Karpas-422 (cell line): ENCODE measurements at places on chromosomes 1 and 21.
A peak's percentile ranks its signal among the peaks of the same experiment; 100 is the strongest.

- peaks cover 26% of the 10 kb centered on the region for H3K36me3 ChIP-seq
- no peak overlapping the region for H3K4me3 ChIP-seq
- peak overlapping the region; percentile 16 for H3K27ac ChIP-seq
These were observed 105.0 kb downstream of the KIAA0319L start for GRCh38 chr1:35452106-35452774.

DNA sequence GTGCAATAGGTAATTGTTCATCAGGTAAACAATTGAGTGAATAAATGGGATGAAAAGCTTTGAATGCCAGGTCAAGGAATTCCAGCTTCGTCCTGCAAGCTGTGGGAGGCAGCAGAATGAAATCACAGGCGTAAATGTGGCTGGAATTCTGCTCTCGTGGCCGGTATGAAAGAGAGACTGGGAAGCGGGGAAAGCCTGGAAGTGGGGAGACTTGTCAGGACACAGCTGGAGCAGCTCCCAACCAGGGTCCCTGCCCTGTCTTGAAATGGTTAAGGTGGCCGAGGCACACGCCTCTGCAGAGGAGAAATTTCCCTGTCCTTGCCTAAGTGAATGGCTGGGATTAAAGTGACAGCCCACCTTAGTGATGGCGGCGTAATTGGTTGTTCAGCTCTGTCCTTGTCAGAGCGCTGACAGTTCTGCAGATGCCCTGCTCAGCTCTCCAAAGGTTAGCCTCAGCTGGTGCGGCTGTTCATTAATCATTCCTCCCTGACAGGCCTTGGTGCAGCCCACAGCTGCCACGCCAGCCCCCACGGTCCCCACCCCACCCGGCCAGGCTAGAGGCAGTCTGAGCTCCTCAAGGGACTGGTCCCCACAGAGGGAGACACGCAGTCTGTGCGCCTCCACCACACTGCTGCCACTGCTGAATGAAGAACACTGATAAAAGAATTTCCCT, 398.3 kb upstream of the POU3F1 start:
- no peaks in the 10 kb centered on the region for H3K27me3 ChIP-seq
- no peak overlapping the region for H3K27ac ChIP-seq
- no peak for DNase-seq
- H3K4me1 ChIP-seq: no peaks in the 10 kb centered on the region
- no peak overlapping the region for H3K4me3 ChIP-seq

DNA sequence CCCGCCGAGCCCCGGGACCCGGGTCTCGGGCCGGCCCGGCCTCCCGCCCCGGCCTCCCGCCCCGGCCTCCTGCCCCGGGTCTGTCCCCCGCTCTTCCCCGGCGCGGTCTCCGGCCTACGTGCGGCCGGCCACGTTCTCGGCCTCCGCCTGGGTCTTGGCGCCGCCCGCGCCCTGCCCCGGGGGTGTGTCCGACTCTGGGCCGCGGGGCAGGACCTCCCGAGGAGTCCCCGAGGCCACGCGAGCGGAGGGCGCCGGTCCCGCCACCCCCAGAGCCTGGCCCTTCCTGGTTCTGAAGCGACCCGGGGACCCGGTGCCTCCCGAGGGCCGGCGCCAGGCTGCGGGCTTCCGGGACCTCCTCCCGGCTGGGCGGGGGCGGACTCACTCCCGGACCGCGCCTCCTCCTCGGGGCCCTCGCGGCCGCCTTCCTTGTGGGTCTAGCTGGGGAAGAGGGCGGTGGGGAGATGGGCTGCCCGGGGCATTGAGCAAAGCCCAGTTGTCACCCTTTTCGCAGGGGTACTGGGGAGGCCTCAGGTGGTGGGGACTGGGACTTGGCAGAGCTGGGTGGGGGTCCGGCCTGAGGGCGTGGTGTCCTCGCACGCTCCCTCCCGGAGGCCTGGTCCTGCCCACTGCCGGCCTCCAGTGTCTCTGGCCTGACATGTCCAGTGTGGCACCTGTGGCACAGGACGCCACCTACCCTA, 558 bp downstream of the PFKL start:
- peaks cover 3% of the 10 kb centered on the region; the same call in 1 of the 2 replicates for H3K27me3 ChIP-seq
- H3K36me3 ChIP-seq: no peaks in the 10 kb centered on the region; the same call in 1 of the 2 replicates
- peak; percentile 81 for DNase-seq
- H3K4me1 ChIP-seq: peaks cover 30% of the 10 kb centered on the region
- peak overlapping the region; percentile 92 for H3K4me3 ChIP-seq

GRCh38 chr1:151277249-151277648, 4.8 kb upstream of the ZNF687 start:
- H3K27ac ChIP-seq: peak overlapping the region; percentile 70
- no peaks in the 10 kb centered on the region for H3K27me3 ChIP-seq
- peak overlapping the region; percentile 10; the same call in 1 of the 2 replicates for H3K4me3 ChIP-seq
- DNase-seq: peak; percentile 71
- H3K36me3 ChIP-seq: no peaks in the 10 kb centered on the region
- H3K4me1 ChIP-seq: peaks cover 18% of the 10 kb centered on the region

- H3K36me3 ChIP-seq: no peaks in the 10 kb centered on the region
- H3K27ac ChIP-seq: no peak overlapping the region
- no peaks in the 10 kb centered on the region for H3K27me3 ChIP-seq
- H3K4me3 ChIP-seq: no peak overlapping the region
- no peak for DNase-seq
These were observed 112.9 kb downstream of the FCRL5 start for GRCh38 chr1:157439302-157439954.

DNA sequence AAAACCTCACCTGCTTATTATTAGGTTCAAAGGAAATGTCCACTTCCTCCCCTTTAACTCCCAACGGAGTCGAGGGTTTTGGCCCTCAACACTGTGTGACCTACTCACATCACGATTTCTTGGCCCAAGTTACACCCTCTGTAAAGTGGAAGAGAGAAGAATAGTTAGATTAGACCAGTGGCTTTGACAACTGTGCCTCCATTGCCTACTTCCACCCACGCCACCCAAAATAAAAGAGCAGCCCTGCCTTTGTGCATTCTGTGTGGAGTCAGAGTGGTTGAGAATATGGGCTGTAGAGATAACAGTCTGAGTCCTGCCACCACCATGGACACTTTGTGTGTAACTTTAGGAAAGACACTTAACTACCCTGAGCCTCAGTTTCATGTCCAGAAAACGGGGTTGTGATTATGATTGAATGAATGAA, 4.1 kb upstream of the HDGF start:
- peaks cover 19% of the 10 kb centered on the region for H3K4me1 ChIP-seq
- H3K4me3 ChIP-seq: no peak overlapping the region
- no peaks in the 10 kb centered on the region for H3K36me3 ChIP-seq
- H3K27ac ChIP-seq: no peak overlapping the region
- no peak for DNase-seq
- no peaks in the 10 kb centered on the region for H3K27me3 ChIP-seq

GRCh38 chr1:15080328-15081007, 73.1 kb upstream of the TMEM51 start:
- no peak overlapping the region for H3K4me3 ChIP-seq
- DNase-seq: no peak
- no peaks in the 10 kb centered on the region for H3K27me3 ChIP-seq
- H3K27ac ChIP-seq: no peak overlapping the region

- no peaks in the 10 kb centered on the region for H3K4me1 ChIP-seq
- no peak overlapping the region for H3K27ac ChIP-seq
- no peak overlapping the region for H3K4me3 ChIP-seq
These were observed 37.0 kb upstream of the LRRC3 start for GRCh38 chr21:44418108-44418875.

DNA sequence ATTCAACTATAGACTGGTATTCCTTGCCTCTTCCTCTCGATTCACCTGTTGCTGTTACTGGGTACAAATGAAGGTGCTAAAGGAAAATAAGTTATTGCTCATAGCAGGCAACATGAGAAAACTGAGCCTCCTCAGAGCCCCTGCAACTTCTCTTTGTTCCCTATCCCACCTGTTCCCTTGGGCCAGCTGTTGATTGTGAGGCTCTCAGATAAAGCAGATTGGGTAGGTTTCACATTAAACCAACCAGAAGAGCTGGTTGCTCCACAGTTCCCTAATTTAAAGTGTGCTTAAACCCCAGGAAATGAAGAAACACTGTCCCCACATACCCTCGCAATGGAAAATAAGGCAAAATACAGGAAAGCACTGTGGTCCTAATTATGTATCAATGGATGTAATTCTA, 4.8 kb downstream of the DEDD start:
- H3K4me1 ChIP-seq: peaks cover 24% of the 10 kb centered on the region
- H3K27me3 ChIP-seq: no peaks in the 10 kb centered on the region
- H3K27ac ChIP-seq: no peak overlapping the region
- H3K4me3 ChIP-seq: no peak overlapping the region
- no peak for DNase-seq

DNA sequence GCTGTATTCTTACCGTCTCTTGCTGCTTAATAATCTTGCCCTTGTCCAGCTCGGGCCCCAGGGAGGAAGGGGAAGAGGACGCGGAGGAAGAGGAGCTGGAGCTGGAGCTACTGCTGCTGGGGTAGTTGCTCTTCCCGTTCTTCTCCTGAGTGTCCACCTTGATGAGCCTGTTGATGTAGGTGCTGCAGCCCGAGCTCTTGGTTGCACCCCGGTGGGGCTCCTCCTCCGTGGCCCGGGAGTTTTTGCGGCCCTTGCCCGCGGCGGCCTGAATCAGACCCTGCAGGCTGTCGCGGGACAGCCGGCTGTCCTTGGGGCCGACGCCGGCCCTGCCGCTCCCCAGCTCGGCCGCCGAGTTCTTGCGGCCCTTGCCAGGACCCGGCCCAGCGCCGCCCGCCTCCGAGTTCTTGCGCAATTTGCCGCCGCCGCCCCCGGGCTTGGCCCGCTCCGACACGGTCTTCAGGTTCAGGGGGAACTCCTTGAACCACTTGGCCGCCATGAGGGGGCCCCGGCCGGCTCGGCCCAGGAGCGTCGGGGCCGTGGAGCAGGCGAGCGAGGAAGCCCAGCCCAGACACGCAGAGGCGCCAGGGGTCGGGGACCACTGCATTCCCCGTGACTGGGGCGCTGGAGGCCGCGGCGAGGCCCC, 475 bp upstream of the TDRD10 start:
- DNase-seq: no peak
- H3K36me3 ChIP-seq: no peaks in the 10 kb centered on the region
- no peaks in the 10 kb centered on the region; the same call in 1 of the 2 replicates for H3K27me3 ChIP-seq
- no peak overlapping the region for H3K4me3 ChIP-seq

GRCh38 chr1:84078108-84078841, 65.8 kb upstream of the PRKACB start:
- no peaks in the 10 kb centered on the region for H3K36me3 ChIP-seq
- DNase-seq: peak; percentile 50
- H3K4me1 ChIP-seq: peaks cover 16% of the 10 kb centered on the region
- H3K27me3 ChIP-seq: no peaks in the 10 kb centered on the region
- H3K27ac ChIP-seq: no peak overlapping the region
- peak overlapping the region; percentile 86 for H3K4me3 ChIP-seq

DNA sequence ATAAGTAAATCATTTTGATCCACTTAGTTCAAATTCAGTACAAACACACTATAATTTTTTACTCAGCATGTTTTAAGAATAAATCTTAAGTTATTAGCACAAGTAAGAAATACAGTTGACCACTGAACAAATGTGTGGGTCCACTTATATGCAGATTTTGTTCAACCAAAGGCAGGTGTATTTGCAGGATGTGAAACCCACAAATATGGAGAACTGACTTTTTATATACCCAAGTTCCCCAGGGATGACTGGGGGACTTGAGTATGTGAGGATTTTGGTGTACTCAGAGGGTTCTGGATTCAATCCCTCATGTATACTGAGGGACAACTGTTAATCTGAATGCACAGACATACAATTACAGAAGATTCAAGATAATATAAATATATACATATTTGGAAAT, 25.7 kb upstream of the ERICH3 start:
- H3K4me3 ChIP-seq: no peak overlapping the region
- peaks cover 10% of the 10 kb centered on the region; the same call in 1 of the 2 replicates for H3K36me3 ChIP-seq
- DNase-seq: no peak
- H3K4me1 ChIP-seq: peaks cover 10% of the 10 kb centered on the region
- no peak overlapping the region for H3K27ac ChIP-seq
- H3K27me3 ChIP-seq: no peaks in the 10 kb centered on the region

DNA sequence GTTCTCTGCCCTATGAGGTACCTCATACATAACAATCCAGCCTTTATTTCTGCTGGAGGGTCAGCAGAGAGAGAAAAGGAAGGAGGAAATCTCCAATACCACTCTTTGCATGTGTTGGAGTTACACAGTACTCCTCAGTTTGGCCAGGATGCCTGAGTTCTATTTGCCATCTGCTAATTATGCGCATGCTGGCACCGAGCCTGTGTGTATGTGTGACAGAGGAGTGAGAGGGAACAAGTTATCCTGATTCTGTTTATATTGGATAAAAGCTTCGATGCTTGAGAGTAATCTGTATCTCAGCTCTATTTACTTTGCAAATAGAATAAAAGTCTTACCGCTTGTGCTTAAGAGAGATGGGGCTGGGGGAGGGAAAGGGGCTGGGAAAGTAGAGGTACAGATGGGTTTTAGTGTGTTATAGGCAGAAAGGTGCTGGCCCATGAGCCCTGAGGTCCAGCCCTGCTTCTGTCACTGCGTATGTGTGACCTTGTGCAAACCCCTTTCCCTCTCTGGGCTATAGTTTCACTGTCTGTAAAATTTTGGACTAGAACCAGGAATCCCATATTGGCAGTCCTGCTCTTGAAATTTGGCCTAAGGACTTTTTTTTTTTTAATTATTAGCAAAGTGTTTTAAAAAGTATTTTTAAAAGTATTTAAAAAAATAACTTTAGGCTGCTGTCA, 54.5 kb upstream of the PLXNA2 start:
- no peaks in the 10 kb centered on the region for H3K27me3 ChIP-seq
- H3K4me1 ChIP-seq: no peaks in the 10 kb centered on the region
- no peaks in the 10 kb centered on the region for H3K36me3 ChIP-seq
- no peak for DNase-seq

DNA sequence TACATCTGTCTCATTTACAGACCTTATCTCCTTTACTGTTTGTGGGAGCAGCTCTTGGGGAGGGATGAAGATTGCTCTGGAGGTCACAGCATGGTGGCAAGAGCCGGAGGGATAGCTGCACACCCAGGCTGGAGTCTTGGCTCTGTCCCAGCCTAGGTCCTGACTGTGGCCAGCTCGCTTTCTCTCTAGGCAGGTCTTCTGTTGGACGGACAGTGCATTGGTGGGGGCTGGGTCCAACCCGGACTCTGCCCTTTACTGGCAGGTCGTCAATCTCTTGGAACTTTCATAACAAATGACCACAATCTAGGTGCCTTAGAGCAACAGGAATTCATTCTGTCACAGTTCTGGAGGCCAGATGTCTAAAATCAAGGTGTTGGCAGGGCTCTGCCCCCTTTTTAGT, 319.8 kb upstream of the C1orf174 start:
- H3K4me1 ChIP-seq: no peaks in the 10 kb centered on the region
- H3K27ac ChIP-seq: no peak overlapping the region
- no peak overlapping the region for H3K4me3 ChIP-seq
- no peaks in the 10 kb centered on the region for H3K27me3 ChIP-seq
